ENCODE measurements at places on chromosomes 12 and 14.
A peak's percentile ranks its signal among the peaks of the same experiment; 100 is the strongest.

DNA sequence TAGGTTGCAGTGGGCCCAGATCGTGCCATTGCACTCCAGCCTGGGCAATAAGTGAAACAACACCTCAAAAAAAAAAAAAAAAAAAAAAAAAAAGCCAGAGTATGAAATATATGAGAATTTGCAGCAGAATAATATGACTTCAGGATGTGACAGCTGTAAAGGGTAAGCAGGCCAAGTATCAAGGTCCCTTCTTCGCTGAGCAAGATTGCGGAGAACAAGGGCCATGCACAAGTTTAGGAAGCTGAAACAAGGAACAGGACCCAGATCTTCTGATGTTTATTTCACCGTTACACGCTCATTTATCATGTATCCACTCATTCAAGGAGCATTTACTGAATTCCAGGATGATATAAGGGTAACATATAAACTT, 659 bp upstream of the FOXJ2 start:
- DNase-seq: no peak

- DNase-seq: no peak
These were observed 14.8 kb downstream of the GRIP1 start for GRCh38 chr12:66664076-66664475.

DNA sequence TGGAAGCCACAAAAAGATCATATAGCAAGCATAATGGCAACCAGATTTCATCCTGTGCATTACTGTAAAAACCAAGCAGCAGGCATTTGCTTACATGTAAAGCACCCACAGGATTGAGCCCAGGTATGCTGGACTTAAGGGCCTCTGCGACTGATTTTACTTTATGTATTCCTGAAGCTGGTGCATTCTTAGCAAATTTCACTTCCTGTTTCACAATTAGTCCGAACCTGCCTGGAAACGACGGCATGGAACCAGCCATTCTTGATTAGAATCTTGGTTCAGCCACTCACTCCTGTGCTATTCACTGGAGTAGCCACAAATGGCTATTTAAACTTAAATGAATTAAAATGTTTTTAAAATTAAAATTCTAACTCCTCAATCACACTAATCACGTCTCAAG, 239.2 kb downstream of the NUAK1 start:
- DNase-seq: no peak

DNA sequence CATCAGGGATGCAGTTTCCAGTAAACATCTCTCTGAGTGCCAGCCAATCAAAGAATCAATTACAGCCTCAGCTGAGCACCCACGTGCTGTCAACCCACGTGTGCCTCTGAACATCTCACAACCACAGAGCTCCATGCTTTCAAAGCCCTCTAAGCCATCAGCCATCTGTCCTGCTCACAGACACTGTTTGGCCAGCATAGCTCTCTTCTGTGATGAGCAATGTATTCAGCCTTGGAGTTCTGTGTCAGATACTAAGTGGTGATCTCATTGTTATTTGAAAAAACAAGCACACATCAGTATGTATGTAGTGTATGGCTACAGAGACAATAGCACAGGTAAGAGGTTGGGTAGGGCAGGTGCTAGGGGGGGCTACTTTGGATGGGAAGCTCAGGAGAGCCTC, 94.3 kb downstream of the RGS6 start:
- no peak for DNase-seq

DNA sequence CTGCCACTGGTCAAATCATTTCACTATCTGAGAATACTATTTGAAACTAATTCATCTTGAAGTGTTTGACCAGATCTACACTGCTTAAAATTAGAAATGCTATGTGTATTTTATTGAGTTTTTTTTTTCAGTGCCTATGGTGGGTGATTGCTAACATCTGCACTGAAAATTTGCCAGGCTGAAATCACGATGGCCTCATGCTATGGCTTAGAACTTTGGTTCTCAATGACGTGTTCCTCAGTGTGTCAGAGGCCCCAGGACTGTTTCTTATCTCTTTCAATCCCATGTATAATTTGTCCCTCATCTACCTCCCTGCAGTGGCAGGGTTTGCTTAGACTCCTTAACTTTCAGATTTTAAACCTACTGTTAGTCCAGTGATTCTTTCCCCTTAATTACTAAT, 36.2 kb upstream of the NKX2-8 start:
- DNase-seq: no peak

DNA sequence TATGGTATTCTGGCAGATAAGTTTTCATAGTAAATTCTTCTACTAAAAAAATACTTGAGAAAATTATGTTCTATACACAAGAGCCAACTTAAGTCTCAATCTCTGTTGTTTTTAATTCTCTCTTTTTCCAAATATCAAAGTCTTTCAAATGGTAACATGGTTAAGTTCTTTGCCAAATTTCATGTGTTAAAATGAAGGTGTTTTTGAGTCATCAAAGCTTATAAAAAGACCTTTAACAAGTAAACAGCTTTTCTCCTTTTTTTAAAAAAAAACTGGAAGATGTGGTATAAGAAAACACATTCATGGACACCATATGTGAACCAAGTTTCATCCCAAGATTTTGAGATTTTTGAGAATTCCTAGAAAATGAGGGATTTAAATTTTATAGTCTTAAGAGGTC, 111.3 kb downstream of the FOXG1 start:
- DNase-seq: no peak

GRCh38 chr12:106710143-106710893, 64.2 kb upstream of the RIC8B start:
- DNase-seq: no peak

GRCh38 chr12:78787576-78787975, 77.0 kb upstream of the SYT1 start:
- DNase-seq: no peak

DNA sequence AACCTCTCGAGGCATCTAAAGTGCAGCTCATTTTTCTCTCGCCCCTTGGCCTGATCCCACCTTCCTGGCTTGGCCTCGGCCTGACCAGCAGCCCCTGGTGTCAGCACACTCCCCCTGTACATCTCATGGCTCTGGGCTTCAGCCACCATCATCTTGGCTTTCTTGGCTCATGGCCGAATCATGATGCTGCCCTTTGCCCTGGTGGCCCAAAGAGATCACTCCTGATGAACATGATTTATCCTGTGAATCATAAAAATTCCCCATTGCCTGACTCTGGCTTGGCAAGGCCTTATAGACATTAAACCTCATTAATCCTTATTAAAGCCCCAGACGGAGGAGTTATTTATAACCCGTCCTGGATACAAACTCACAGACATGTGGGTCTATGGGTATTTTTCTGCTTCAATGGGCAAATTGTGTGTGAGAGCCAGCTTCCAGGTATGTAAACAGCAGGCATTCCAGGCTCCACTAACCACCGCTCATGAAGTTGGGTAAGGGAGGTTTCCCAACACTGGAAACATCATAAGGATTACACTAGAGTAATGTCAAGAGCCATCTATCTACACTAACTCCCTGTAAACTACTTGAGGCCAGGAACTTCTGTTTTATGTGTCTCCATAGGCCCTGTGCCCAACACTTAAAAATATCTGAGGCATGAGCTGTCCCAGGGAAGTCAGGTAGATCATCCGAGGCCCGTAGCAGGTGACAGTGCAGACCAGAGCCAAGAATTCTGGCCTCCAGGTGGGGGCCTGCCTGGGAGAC, 171.2 kb downstream of the TTC8 start:
- no peak for DNase-seq

- no peak for DNase-seq
These were observed 93.0 kb upstream of the CCDC91 start for GRCh38 chr12:28097221-28097620.

- DNase-seq: no peak
These were observed 1.4 kb downstream of the LIN7A start for GRCh38 chr12:80936353-80936641.

- DNase-seq: peak; percentile 36
These were observed 37.9 kb downstream of the A2ML1 start for GRCh38 chr12:8860165-8860961.

DNA sequence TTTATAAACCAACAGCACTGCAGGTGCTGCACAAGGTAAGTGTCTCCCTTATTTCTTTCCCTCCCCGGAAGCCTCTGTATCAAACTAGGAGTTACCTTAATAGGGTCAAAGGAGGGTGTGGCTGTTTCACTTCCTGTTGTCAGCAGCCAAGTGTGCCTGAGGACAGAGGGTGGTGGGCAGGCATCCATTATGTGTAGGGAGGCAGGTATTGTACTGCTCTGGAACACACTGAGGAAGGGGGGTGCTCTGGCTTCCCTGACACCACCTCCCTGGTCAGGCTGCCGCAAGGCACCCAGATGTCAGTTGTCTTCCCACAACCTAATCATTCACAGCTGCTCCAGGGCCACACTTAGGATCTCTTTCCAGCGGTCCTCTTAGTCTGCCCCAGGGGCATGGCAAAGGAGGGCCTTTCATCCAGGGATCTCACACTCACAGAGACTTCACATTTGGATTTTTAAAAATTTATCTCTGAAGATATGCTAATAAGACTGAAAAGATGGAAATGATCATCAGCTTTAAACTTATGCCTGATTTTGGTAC, 132.0 kb upstream of the ARHGAP5 start:
- no peak for DNase-seq

DNA sequence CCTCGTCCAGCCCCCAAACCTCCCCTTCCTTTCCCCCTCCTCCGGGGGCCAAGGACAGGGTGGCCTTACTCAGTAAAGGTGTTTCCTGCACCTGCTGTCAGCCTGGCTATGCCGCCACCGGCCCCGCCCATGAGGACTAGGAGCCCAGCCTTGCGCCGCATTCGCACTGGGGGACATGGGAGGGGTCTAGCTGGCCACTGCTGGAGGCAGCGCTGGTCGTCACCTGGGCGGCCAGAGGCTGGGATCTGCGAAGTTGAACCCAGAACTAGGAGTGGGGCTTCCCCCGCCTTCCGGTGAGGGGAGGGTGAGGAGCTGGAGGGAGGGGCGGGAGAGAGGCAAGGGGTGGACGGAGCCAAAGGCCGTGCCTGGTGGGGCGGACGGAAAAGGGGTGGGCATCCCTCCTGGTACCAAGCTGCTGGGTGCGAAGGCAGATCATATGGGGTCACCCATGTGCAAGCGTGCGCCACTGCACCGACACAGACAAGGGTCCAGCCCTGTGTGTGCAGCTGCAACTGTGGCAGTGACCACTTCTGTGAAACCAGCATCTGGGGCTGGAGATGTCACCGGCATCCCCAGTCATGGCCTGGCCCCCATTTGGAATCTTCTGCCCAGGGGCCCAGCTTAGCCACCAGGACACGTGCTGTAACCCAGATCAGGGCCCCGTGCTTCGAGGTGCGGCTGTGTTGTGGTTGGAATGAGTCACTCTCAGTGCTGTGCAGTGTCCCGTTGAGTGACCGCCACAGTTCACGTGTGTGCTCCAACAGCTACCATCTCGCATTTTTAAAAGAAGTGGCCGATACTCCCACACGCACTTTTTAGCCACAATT, 8.5 kb downstream of the AMN start:
- no peak for DNase-seq

DNA sequence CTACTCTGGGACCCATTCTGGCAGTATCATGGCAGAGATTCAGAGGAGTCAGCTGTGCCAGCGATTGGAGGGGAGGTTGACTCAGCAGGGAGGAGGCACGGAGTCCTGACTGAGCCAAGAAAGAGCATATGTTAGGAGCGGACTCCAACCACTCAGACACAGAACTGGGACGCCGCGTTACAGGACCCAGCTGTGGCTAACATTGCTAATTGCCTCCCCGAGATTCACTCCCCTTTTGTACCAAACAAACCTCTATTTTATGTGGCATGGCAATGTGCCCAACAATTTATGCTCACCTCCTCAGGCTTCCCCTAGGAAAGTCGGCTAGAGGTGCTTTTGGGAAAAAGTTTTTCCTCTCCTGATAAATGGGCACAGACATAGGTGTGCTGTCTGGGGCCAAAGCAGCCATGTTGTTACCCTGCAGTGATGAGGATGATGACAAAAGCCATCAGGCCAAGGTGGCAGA, 15.2 kb upstream of the CLIP1 start:
- DNase-seq: no peak

DNA sequence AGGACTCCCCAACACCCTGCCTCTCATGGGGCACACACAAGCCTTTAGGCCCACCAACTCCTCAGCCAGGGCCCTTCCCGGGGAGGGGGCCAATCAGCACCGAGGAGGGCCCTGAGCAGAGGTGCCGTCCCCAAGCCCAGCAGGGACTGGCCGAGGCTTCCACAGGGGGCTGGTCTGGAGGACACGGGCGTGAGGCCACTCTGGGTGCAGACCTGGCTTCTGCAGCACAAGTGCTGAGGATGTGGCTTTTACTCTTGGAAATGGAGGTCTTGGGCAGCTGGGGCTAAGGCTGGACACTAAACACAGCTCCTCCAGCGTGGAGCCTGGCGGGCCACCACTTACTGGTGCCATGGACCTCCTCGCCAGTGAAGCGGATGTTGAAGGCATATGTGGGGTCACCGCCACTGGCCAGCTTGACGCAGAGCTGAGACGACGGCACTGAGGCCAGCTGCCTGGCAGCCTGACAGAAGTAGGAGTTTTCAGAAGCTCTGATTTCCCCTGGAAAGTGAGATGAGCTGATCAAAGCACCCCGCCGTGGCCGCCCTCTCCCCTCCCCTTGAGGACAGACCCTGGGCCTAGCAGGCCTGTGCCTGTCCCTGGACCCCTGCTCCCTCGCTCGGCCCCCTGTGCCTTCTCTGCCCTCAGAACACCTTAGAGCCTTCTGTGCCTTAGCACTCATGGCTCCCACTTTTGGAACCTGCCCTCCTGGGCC, 44.0 kb downstream of the TRAFD1 start:
- no peak for DNase-seq

DNA sequence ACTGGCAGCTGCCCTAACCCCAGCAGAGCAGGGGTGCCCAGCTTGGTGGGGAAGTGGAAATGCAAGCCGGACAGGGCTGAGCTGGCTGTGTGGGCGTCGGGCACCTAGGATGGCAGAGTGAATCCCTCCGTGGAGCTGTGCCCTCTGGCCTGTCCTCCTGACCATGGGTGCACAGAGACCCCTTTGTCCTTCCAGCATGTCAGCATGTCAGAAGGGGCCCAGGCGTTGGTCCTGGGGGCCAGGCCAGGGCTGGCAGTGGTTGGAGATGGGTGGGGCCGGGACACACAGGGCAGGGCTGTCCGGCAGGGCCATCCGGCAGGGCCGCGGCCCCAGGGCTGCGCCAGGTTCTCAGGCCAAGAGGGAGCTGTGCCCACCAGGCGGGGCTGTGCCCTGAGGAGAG, 8.8 kb upstream of the TEX22 start:
- no peak for DNase-seq

DNA sequence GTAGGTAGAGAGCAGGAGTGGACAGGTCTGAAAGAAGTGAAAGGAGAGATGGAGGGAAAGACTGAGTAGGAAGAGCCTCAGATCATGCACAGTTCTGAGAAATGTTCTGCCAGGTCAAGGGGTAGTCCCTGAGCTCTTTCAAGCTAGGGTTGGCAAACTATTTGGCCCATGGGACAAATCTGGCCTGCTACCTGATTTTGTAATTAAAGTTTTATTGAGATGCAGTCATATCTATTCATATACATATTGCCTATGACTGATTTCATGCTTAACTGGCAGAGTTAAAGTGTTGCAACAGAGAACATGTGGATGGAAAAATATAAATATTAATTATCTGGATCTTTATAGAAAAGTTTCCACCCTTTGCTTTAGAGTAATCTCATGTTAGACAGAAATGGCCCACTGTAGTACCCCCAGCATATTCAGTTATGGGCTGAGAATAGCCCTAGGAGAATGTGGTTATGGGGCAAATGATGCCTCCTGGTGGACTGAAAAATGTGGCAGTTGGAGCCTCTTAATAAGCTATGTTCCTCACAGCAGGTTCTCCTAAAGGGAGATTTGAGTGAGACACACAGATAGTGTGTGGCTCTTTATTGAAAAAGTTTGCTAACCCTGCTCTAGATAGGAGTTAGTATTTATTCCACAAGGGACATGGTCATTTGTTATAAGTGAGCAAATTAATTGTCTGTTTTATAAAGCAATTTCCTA, 476.9 kb downstream of the LRIG3 start:
- no peak for DNase-seq

Measured in LNCaP clone FGC (cell line).